Inflammatory macrophage treated with lipopolysaccharide for 4 hours (primary cell): ENCODE measurements at places on chromosomes 16 and 17.

GRCh38 chr16:90077757-90078578 lies 837 bp upstream of the PRDM7 start:
- DNase-seq = peak; percentile 27

GRCh38 chr16:76900285-76901263 lies 290.4 kb upstream of the MON1B start:
- DNase-seq = no peak

DNA sequence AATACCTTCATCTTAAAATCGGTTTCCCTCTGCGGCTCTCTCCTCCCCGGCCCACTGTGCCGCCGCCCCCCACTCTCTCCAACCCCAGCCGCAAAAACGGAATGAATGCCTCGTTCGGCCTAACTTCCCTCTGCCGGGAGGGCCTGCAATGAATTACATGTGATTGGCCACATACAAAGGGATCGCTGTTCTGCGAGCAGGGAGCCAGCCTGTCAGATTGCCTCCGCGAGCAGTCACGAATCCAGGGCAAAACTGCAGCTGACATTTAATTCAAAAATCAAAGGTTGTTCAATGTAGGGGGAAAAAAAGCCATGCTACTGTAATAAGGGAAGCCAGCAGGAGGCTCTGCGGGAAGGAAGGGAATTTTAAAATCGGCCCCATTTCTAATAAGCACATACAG lies 84.9 kb downstream of the TBC1D16 start:
- DNase-seq = no peak

DNA sequence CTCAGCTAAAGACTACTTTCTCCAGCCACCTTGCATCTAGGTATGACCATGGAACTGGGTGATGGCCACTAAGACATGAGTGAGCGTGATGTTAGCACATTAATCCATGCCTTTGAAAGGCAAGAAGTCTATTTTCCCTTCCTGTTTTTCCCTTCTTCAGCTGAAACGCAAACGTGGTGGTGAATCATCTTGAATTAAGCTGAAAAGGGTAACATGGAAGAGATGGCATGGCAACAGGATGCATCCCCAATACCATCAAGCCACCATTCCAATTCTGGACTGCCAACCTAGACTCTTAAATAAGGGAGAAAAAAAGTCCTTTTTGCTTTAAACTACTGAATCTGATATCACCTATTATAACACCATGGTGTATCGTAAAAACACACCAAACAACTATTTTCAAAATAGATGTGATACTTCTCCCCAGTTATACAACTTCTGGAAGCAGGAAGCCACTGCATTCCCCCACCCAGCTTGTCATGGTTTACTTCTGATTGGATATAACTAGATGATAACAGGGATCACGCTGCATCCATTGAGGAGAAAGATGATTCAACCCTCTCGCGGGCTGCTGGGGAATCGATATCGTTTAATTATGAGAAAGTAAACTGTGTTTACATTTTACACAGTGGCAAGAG lies 368.6 kb downstream of the CDH13 start:
- DNase-seq = no peak

DNA sequence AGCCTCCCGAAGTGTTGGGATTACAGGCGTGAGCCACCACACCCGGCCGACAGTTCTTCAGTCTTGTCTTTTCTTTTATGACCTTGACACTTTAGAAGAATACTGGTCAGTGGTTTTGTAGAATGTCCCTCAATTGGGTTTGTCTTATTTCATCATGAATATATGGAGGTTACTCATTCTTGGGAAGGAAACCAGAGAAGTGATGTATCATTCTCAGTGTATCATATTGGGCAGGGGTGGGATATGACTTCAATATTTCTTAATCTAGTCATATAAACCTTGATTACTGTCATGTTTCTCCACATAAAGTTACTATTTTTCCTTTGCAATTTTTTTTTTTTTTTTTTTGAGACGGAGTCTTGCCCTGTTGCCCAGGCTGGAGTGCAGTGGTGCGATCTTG lies 36.9 kb downstream of the SNTB2 start:
- DNase-seq = no peak

DNA sequence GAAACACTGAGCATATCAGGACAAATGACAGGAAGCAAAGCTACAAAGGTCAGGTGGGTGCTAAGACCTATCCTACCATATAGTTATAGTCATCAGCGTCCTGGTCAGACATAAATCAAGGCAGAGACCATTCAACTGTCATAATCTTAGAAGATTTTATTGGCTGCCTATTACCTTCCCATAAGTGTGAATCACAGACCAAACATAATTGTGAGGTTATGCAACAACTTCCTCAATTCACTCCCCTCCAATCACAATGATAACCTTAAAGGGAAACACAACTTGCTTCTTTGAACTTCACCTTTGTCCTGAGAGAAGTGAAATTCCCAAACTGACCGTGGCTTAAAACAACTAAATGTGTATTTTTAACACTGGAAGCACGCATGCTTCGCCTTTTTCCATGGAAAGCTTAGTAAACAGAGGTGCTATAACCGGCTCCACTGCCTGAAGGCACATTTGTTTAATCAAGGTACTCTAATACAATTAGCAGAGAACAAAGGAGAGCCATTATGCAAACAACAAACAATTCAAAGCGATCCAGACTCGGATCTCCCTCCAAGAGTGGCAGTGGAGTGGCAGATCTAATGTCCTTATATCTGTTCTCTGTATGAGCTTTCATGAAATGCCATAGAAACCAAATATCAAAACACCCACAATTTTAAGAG lies 84.9 kb downstream of the TMEM114 start:
- DNase-seq = peak; percentile 5

DNA sequence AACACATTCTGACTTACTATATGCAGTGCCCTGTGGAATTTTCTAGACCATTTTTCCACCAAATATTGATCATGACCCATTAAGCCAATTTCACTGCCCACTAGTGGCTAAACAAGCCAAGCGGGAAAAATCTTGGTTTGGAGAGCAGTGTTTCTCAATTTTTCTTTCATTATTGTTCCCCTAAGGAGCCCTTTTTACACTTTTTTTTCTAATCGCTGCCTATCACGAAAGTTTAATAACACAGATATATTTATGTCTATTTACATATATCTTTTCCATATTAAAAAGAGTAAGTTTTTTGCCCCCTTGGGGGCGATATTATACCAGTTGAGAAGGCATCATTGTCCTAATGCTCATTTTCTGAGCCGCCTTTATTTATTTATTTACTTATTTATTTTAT lies 10.8 kb upstream of the TLCD3B start:
- DNase-seq = peak; percentile 47

DNA sequence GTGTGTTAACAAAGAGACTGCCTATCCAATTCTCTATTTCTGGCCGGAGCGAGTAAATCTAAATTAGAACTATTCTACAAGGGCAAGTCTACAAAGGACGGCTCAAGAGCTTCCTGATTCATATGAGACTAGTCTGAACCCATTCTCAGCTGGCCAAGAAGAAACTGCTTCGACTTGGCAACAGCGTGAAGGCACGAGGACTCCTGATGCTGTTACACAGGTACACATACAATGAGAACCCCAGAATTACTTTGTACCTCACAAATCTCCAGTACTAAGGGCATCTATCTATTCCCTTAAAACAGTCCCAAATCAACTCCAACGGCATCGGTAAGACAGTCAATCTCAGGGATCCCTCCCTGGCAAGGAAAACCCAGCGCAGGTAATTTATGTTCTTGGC lies 1.5 kb downstream of the CRK start:
- DNase-seq = no peak

DNA sequence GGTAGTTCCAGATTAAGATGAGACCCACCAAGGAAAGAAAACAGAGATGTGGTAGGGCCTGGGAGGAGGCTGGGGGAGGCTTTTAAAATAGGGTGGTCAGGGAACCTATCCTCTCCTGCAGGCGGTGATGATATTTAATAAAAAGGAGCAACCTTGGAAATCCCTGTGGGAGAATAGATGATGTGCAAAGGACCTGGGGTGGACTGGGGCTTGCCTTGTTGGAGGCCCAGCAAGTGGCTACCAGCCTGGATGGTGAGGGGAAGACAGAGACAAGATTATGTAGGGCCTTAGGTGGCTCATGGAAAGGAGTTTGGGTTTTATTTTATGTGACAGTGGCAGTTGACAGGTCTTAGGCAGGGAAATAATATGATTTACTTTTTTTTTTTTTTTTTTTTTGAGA lies 1.8 kb downstream of the POLR3E start:
- DNase-seq = no peak

DNA sequence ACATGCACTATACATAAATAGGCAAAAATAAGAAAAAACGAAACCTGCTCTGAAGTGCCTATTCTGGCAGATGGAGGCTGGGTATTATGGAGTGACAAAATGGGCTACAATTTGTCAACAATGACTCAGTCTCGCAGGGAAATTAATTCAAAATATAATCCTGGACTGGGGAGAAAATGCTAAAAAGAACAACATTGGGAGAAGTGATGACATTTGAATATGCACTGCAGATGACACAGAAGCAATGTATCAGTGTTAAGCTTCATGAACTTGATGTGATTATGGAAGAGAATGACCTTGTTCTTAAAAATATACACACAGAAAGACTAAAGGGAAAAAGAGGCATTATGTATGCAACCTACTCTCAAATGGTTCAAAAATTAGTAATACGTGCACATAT lies 74.8 kb upstream of the PSMD7 start:
- DNase-seq = no peak

GRCh38 chr16:25033852-25034251 lies 18.7 kb upstream of the ARHGAP17 start:
- DNase-seq = no peak

DNA sequence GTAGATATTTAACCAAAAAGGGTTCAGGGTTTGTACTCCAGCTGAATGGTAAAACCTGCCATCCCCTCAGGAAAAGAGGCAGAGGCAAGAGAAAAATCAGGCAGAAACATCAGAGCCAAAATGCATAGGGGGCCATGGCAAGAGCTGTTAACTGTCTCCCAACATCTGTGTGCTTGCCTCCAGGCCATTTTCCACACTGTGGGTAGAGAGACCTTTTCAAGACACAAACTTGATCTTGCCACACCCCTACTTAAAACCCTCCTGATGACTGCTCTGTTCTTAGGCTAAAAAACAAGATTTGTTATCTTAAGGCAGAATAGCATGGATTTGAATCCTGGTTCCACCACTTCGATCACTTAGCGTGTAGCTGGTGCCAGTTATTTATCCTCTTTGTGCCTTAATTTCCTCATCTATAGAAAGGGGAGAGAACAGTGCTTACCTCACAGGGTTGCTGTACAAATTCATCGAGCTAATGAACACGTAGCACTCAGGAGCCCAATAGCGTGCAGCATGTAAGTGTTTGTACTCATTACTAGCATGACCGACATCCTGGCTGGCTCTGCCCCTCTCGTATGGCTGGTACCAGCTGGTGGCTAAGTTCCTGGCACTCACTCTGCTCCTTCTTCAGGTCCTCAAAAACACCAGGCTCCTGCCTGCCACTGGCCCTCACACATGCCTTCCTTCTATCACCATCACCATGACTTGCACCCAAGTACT lies 25.8 kb downstream of the STAT3 start:
- no peak for DNase-seq

GRCh38 chr17:58381124-58382035 lies 29.4 kb upstream of the SUPT4H1 start:
- DNase-seq = no peak

DNA sequence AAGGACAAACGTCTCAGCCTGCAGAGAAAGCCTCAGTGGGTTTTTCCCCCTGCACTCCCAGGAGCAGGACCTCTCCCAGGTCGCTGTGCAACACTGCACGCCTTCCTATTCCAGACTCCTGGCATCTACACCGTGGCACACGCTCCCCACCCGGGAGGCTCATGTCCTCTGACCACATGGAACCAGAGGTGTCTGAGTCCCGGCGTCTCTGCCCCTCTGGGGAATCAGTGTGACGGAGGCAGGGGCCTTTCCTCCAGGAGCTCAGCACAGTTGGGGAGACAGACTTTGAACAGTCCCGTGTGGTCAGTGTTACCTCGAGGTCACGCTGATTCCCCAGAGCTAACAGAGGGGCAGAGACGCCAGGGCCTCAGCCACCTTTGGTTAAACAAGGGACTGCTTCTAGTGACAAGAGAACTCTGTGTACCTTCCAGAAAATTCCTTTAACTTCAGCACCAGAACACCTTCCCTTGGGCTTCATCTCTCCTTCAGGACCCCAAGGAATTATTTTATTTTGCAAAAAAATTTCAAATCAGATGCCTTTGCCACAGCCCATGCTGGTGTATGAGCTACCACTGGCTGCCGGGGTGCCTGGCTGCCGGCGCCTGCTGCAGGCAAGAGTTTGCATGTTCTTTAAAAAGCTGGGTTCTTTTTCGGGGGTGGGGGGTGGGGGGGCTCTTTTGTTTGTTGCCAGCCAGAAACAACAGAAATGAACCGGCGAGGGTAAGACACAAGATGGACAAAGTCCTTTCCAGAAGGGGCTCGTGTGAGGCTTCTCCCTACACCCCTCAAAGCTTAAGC lies 6.6 kb downstream of the CANT1 start:
- DNase-seq = no peak

DNA sequence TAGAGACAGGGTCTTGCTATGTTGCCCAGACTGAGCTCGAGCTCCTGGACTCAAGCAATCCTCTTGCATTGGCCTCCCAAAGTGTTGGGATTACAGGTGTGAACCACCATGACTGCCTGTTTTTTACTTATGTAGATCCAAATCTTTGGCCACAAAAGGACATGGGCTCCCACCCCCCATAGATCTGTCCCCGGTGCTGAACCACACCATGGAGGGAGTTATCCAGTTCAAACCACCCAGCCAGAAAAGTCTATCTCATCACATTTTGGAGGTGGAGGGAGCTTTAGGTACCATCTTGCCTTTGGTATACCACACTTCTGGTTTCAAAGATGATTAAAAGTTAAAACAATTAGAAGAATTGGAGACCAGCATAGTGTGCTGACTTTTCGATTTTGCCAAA lies 26.2 kb downstream of the SHISA9 start:
- no peak for DNase-seq

DNA sequence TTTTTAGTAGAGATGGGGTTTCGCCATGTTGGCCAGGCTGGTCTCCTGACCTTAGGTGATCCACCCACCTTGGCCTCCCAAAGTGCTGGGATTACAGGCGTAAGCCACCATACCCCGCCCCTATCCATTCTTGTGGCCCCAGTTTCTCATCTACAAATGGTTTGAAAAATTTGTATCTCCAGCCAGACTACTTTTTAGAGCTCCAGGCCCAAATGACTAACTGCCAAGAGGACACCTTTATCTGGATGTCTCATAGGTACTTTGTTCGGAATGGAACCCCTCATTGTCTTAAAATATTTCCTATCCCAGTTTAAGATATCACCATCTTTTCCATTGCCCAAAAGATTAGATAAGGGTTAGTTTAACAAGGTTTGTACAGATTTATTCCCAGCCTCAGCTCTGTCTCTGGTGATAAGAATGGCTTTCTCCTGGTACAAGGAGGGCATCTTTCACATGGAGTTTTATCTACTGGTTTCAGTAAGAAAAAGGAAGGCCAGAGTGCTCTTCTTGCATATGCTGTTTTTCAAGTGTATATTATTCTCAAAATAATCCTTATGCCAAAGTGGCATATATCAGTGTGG lies 4.9 kb upstream of the CDC27 start:
- no peak for DNase-seq
